GM12892 (cell line): ENCODE measurements at places on chromosomes 3 and 15.
A peak's percentile ranks its signal among the peaks of the same experiment; 100 is the strongest.

GRCh38 chr3:150840802-150841515 is 64.3 kb downstream of the MINDY4B start:
- DNase-seq = no peak

DNA sequence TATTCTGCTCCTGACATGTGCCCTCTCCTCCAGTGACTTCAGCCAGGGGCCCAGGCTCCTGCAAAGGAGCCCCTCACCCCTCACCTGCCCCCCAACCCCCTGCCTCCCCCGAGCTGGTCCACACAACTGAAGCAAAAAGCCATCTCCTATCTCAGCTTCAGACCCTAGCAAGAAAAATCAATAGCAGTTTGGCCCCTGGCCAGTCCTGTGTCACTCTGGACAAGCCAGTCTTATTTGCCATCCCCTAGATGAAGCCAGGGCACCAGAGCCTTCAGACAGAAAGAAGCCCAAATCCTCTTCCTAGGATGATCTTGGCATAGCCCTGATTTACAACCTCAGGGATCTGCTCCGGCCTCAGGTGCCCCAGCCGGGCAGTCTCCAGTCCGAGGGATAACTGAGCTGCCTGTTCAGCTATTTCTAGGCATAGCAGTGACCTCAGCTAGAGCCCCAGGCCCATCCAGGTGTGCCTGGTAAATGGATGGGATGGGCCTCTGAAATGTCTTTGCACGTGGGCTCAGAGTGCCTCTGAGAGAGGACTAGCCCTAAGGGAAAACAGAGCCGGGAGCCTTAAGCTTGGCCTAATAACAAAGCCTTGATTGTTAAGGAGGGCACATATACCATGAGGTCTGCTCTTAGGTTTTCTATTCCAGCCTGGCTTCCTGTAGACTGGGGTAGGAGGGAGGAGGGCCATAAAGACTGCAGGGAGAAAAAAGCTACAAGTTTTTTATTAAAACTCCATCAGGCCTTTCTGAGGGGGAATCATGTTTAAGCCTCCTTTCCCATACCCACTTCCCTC is 242.0 kb downstream of the SHQ1 start:
- DNase-seq = no peak

- no peak for DNase-seq
Measured at GRCh38 chr3:22632536-22632935, 570.6 kb upstream of the UBE2E2 start.

- DNase-seq = no peak
Measured at GRCh38 chr3:177835008-177835407, 637.7 kb upstream of the TBL1XR1 start.

DNA sequence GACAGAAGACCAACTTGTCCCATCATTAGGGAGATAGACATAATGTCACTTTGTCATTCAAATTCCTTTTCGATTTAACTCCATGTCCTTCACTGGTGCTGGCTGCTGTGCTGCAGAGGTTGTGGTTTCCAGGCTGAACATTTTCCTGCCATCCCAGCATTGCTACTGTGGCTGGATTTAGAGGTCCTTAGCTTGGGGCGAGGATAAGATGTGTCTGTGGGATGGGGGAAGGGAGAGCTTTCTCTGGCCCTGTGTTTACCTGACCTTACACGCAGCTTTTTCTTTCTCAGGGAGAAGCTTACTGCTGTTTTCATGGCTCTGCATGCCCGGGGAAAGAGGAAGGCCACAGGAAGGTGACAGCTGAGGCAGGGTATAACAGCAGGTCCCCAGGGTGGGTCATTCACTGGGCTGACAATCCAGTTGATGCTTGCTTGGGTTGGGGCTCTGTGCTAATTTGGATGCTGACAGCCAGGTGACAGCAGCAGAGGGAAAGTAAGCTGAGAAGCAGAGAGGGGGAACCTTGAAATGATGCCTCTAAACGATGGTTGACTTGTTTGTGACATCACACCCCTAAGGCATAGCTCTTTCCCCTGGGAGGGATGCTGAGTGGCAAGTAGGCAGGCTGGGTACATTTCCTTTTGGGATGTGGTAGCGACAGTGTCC is 326.9 kb upstream of the CTNNB1 start:
- DNase-seq = no peak

GRCh38 chr3:65848024-65848423 is 190.7 kb downstream of the MAGI1 start:
- no peak for DNase-seq

- DNase-seq = no peak
Measured at GRCh38 chr3:59759298-59760031, 709.6 kb upstream of the CFAP20DC start.

DNA sequence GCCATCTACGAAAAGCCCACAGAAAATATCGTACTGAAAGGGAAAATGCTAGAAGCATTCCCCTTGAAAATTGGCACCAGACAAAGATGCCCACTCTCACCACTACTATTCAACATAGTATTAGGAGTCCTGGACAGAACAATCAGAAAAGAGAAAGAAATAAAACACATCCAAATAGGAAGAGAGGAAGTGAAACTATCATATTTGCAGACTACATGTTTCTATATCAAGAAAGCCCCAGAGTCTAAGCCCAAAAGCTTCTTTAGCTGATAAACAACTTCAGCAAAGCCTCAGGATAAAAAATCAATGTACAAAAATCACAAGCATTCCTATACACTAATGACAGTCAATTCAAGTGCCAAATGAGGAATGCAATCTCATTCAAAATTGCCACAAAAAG is 15.6 kb downstream of the OR5K3 start:
- no peak for DNase-seq

GRCh38 chr3:171932153-171932611 is 89.0 kb downstream of the TMEM212 start:
- DNase-seq = no peak

DNA sequence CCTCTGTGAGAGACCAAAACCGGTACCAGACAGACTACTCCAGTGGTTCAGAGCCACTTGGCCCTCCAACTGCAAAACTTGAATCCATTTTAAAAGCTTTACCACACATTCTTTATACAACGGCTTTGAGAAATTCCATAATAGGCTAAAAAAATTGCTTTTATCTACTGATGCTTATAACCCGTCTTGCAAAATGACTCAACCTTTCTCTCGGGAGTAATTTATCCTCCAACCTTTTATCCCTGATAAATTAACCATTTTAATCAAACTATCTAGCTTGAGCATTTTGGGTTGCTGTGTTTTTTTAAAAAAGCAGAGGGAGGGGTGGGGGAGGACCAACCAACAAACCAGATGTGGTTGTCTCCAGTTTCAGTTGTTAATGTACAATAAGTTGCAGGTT is 275.7 kb upstream of the LRTM1 start:
- DNase-seq = no peak

DNA sequence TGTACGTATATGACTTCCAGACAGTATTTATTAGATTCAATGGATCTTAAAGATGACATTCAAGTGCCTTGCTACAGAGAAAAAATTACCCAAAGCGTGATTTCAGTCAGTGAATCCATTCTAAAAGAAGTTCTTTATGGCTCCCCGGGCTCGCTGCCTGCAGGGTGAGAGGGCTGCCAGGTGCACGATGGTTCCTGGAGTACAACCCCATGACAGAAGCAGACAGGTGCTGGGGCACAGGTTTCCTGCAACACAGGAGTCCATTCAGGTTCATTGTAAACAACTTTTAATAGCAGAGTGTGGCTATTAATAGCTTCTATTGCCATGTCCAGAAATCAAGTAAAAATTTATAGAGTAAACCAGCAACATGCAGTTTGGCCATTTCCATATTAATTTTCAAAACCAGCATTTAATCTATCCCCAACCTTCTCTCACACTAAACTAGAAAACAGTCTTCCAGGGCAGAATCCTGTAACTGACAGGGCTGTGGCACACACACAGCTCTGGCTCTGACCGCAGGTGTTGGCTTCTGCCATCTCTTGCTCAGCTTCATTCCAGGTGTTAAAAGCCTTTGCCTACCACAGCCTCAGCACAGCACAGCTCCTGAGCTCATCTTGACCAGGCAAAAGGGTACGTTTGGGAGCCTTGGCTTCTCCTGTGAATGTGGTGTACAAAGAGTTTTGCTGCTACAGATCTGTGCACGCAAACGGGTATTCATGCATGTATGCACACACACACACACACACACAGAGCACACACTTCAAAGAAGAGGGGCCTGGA is 185.9 kb downstream of the MEX3B start:
- no peak for DNase-seq

DNA sequence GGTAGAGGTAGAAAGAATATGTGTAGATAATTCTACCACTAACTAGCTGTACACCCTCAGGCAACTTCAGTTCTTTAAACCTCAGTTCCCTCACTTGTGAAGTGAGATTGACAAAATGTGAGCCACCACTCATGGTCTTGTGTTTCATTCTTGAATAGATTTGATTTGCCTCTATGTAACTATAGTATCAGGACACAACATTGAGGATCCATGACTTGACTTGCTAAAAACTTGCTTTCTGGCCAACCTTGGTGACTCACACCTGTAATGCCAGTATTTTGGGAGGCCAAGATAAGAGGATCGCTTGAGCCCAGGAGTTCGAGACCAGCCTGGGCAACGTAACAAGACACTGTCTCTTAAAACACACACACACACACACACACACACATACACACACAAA is 115.8 kb upstream of the FLNB start:
- no peak for DNase-seq

DNA sequence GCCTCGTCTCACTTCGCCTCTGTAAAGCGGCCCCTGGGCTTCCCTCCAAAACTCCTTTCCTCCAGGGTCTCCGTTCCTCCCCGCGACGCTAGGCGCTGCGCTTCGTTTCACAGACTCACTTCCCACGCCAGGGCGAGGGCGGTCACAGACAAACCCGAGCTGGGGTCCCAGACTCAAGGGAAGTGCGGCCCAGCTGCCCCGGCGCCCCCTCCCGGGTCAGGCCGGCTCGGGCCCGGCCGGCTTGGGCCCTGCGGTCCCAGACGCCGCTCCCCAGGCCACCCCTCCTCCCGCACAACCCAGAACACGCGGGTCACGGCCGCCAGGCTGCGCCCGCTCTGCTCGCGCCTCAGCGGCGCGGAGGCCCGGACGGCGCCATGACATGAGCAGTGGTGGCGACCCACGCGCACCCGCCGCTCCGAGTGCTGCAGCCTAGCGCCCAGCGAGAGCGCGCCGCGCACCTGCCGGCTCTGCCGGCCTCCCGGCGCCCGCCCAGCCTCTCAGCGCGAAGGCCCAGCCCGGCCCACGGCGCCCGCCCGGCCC is 547 bp downstream of the NUP210 start:
- peak; percentile 53 for DNase-seq

- DNase-seq = peak; percentile 45
Measured at GRCh38 chr3:13879946-13880810, at the start of gene WNT7A. Gene WNT7A (minus strand): TSS chr3:13880071. CDS start chr3:13879816, 255 bp downstream.

- DNase-seq = no peak
Measured at GRCh38 chr3:183692436-183692835, 5.2 kb upstream of the YEATS2 start.

- DNase-seq = peak; percentile 51
Measured at GRCh38 chr3:129942296-129942695, 32.2 kb upstream of the TRH start.

GRCh38 chr3:11803977-11804892 is 42.5 kb downstream of the TAMM41 start:
- DNase-seq = peak; percentile 41

DNA sequence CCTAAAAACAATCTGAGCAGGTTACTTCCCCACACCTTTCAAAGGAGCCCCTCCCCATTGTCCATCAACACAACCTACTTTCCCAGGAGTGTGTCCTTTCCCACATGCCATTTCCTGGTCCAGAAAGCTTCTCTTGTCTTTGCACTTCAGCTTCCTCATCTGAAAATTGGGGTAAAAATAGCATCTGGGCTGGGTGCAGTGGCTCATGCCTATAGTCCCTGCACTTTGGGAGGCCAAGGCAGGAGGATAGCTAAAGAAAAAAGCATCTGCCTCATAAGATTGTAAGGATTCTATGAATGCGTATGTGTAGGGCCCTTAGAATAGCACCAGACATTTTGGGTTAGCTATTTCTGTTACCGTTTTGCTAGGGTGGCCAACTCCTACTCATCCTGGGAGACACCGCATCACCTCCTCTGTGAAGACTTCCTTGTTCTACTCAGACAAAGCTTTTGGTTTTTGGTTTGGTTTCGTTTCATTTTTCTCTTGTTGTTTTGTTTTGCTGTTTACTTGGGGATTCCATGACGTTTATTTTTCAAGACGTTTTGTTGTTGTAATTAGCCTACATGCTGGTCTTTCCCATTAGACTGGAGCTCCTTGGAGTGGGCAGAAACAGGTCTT is 224.4 kb upstream of the TLE3 start:
- no peak for DNase-seq

DNA sequence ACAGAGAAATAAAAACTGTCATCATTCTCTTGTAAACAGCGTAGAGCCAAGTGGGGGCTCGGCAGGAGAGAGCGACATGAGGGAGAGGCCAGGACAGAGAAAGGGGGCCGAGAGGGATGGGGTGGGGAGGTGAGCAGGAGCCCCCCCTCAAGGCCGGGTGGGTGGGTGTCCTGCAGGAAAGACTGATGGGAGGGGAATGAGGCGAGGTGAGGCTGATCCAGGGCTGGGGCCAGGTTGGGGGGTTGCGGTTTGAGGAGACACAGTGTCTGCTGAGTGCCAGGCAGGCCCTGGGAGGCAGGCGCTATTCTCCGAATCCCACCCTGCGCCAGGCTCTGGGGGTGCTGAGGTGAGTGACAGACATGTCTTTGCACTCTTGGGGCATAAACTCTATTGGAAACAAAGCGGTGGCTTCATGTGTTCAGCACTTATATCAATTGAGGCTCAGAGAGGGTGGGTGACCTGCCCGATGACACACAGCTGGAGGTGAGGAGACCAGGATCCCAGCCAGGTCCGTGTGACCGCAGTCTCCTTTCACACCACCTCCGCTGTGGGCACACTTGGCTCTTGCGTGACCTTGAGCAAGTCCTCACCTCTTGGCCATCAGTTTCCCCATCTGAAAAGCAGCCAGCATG is 19.6 kb upstream of the CSPG4 start:
- no peak for DNase-seq

- DNase-seq = no peak
Measured at GRCh38 chr3:146159616-146160320, 1.2 kb downstream of the PLOD2 start.

GRCh38 chr3:52523386-52524257 is 10.0 kb downstream of the NT5DC2 start:
- DNase-seq = no peak

- DNase-seq = no peak
Measured at GRCh38 chr3:96294143-96294542, 520.3 kb upstream of the EPHA6 start.

- no peak for DNase-seq
Measured at GRCh38 chr3:13115576-13115910, 42.3 kb upstream of the IQSEC1 start.

GRCh38 chr15:94029495-94029894 is 201.9 kb upstream of the MCTP2 start:
- no peak for DNase-seq

GRCh38 chr15:30041868-30042267 is 40.9 kb upstream of the GOLGA8J start:
- no peak for DNase-seq

- no peak for DNase-seq
Measured at GRCh38 chr3:186414735-186415419, 52.8 kb upstream of the DGKG start.

DNA sequence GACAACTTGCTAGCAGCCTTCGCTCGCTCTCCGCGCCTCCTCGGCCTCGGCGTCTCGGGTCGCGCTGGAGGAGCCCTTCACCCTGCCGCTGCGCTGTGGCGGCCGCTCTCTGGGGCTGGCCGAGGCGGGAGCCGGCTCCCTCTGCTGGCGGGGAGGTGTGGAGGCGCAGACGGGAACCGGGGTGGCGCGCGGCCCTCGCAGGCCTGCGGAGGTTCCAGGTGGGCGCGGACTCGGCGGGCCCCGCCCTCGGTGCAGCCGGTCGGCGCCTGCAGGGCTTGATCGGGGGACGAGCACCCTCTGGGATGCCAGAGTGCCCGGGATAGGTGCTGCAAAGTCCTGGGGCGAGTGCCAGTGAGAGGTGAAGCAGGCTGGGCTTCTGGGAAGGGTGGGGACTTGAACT is 989.9 kb downstream of the ROBO2 start:
- no peak for DNase-seq

- no peak for DNase-seq
Measured at GRCh38 chr15:44308415-44308814, 19.9 kb downstream of the GOLM2 start.
